Stimulated activated CD8-positive, alpha-beta memory T cell treated with anti-CD3 and anti-CD28 coated beads, Interleukin-15, amount 100 ng/mL, for 24 hours (primary cell): ENCODE measurements at places on chromosomes 3 and 15.

- no peak for DNase-seq
Observed at GRCh38 chr3:108322352-108322751, 26.0 kb downstream of the HHLA2 start.

DNA sequence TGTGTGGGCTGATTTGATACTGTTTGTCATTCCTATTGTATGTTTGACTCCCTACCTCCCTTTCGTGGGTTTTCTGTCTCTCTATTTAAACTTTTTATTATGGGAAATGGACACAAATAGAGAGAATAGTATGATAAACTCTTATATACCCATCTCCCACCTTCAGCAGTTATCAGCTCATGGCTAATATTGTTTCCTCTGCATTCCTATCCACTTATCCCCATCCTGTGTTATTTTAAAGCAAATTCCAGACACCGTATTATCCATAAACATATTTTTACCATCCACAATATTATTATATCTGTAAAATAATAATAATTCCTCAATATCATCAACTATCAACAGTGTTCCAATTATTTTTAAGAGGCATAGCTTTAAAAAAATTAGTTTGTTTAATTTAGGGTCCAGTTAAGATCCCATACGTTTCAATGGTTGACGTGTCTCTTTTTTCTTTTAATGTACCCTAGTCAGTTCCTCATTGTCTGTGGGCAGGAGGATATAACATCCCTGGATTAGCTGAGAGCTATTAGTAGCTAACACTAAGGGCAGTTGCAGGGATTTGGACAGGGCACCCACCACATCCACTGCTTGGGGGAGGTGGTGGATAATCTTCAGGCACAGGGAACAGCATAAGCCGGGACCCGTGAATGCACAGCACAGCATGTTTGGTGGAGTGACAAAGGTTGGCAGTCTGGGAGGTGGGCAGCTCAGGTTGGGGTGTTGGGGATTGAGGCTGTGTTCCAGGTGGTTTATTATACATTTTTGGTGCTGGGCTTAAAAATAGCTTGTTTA is 23.5 kb downstream of the PLCL2 start:
- DNase-seq = no peak

DNA sequence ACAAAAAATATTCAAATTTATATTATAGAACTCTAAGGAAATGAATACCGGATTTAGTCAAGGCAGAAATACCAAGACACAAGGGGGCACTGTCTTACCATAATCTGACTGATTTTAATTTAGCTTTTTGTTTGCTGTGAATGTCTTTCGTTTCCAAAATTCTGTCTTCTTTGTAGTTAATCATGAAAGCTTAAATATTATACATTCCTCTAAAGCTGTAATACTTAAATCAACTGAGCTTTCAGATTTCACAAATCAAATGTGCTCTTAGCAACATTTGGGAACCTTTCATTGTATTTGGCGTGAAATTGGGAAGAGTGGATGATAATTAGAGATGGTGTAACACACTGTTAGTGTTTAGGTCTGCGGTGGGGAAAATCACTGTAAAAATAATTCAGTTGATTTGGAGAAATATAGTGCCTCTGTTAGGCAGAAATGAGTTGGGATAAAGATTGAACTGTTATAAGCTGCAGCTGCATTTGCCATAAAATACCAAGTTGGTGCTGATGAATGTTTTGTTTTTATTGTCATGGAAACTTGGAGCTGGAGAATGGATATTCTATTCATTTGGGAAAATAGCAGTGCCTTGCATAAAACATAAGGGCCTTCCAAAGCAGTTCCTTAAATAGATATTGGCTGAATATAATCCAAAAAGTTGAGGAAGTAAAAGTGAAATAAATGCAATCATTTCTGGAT is 228.2 kb downstream of the TCF12 start:
- DNase-seq = no peak

GRCh38 chr15:93358166-93359059 is 269.4 kb upstream of the RGMA start:
- DNase-seq = no peak

GRCh38 chr3:125062904-125063618 is 7.3 kb upstream of the HEG1 start:
- DNase-seq = no peak

DNA sequence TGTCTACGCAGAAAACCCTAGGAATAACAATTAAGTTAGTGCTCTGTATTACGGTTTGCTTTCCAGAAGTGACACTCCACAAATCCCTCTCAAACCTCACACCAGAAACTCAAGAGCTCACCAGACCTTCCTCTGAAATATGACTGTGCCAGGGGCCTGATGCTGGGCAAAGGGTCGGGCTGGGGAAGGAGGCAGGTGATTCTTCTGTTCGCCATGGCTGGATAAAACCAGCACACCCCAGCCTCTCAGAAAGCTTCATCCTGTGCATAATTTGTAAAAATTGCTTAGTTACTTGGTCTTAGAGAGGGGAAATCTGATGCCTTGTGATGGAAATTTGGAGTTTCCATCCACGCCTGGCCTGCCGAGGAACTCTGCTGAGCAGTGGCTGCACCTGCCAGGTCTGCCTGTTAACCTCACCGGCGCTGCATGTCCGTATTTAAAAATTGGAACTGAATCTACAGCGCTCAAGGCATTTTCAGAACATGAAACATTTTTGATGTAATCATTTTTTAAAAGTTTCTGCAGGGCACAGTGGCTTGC is 22.7 kb upstream of the ATP1B3 start:
- no peak for DNase-seq

- no peak for DNase-seq
Observed at GRCh38 chr3:49294343-49294742, 17.3 kb upstream of the C3orf62 start.
